ENCODE measurements at places on chromosomes 3 and 15.

DNA sequence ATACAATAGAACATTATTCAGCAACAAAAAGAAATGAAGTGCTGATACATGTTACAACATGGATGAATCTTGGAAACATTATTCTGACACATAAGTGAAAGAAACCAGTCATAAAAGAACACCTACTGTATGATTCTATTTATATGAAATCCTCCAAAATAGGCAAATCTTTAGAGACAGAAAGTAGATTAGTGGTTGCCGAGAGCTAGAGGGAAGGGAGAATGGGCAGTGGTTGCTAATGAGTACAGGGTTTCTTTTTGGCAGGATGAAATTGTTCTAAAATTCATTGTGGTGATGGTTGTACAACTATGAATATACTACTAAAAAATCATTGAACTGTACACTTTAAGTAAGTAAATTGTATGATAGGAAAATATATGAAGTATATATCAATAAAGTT lies 6.3 kb upstream of the LRRC58 start:
- no peak for DNase-seq

DNA sequence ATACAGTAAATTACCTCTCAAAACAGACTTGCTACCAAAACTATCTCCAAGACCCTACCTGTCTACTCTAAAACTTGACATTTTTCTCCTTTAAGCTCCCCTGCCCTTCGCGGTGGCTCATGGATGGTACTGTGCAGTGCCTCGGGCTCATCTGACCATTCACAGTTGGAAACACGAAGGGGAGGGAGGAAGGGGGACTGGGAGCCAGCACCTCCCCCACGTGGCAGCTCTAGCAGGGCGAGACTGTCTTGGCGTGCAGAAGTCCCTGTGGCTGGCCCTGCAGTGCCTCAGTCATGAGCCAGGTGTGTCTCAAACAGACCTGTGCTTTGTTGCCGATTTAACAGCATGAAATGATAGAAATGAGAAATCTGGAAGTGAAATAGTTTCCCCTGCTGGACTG lies 372.0 kb downstream of the GABRG3 start:
- no peak for DNase-seq

DNA sequence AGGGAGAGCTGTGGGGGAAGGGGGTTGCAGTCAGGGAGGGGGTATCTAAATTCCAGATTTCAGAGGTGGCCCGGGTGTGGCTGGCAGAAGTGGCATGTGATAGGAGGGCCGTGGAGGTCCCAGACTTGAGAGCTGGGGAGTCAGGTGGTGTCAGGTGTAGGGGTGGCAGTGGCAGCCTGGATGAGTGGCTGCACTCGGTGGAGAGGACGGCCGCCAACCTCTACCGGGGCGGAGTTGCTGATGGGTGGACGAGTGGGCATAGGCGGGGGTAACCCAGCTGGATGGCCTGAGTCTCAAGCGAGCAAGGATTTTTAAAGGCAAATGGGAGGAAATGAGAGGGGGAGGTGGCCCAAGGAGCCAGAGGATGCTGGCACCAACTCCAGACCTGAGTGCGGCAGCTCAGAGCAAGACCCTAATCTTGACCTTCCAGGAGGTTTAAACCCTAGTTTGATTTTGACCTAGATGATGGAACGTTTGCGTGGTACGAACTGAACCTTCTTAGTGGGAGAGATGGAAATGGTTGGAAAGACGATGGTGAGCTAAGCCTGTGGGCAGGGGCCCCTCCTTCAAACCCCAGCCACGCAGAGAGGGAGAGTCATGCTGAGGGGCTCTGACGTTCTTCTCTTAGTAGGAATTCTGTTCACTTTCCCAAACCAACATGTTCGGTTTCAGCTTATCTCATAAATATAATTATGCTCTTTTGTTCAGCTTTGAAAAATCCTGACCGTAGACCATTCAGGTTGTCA lies 8.0 kb downstream of the TRAK1 start:
- no peak for DNase-seq

- DNase-seq, result no peak
Measured at GRCh38 chr3:16253601-16254000, 11.1 kb downstream of the DPH3 start.

GRCh38 chr3:143170074-143170473 lies 50.5 kb downstream of the CHST2 start:
- no peak for DNase-seq

DNA sequence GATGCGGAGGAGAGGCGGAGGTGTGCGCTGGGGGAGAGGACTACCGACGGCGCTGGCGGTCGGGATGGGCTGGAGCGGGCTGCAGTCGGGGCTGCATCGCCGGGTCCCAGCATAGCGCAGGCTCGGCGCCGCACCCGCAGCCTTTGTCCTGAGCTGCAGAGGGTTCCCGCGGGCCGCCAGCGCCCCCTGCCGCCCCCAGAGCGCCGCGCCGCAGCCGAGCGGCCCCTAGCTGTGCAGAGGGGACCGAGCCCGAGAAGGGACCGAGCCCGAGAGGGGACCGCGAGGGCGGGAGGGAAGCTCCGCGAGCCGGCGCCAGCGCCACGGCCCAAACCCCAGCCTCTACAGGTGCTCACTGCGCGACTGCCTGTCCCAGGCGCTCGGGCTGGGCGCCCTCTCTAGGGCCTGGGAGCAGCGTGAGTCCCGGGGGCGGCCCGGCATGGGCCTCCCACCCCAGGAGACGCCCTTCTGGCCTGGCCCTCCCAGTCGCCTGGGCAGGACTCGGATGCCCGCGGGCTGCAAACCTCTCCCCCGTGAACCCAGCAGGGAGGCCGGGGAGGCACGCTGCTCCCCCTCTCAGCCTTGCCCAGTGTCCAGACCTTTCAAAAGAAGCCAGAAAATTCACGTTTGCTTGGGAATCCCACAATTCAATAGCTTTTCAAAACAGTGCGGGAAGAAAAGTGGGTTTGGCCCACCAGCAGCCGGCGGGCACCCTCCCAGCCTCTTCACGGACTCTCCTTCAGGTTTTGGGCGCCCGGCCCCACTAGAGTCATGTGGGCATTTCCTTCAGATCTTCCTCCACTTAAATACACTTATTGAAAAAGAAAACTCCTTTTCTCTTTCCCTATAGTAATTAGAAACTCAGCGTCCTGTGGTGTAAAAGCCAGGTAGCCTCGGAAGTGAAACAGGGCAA lies 134.7 kb downstream of the TPRA1 start:
- peak; percentile 57 for DNase-seq

GRCh38 chr3:117885011-117885441 lies 1149.6 kb downstream of the IGSF11 start:
- peak; percentile 10 for DNase-seq

DNA sequence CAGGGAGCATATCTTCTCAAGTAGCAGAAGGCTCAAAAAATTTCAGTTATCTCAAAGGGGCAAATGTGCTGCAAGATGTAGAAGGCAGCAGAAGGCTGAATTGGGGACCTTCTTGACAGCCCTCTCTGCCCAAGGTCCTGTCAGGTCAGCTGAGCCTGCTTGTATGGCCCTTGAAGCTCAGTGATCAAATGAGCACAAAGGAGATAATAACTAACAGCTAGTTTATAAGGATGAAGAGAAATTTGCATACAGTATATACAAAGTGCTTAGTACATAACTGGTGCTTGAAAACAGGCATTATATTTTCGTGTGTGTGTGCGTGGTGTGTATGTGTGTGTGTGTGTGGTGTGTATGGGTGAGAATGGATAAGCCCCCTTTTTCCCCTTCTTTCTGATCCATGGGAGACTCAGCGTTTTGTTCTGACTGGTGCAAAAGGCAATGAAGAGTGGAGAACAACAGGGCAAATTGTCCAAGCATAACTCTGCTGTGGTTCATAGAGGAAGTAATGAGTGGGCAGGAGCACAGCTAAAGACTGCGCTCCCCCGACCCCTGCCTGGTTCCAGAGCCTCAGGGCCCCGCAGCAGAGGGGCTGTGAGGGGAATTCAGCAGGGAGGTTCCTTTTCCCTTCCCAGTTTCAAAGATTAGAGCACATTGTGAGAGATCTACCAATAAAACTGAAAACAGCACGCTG lies 356.8 kb upstream of the NR2F2 start:
- no peak for DNase-seq

All from fibroblast of skin of abdomen (primary cell).